Parietal lobe (tissue), 2 donors: ENCODE measurements at places on chromosomes 6 and 20. TPM values are rescaled to one million over a fixed set of nuclear protein-coding genes. Genes with fewer than 3 reads are reported as not detected.

The SYCP2 gene
- total RNA-seq: 5.3 TPM

The RBPJL gene
- not detected for total RNA-seq

The GNRH2 gene
- total RNA-seq: 2.2 TPM

The TXLNB gene
- total RNA-seq: 0.31 TPM

The PLEKHG1 gene
- 9.4 TPM for total RNA-seq
